ENCODE measurements at places on chromosomes 2 and 18.

DNA sequence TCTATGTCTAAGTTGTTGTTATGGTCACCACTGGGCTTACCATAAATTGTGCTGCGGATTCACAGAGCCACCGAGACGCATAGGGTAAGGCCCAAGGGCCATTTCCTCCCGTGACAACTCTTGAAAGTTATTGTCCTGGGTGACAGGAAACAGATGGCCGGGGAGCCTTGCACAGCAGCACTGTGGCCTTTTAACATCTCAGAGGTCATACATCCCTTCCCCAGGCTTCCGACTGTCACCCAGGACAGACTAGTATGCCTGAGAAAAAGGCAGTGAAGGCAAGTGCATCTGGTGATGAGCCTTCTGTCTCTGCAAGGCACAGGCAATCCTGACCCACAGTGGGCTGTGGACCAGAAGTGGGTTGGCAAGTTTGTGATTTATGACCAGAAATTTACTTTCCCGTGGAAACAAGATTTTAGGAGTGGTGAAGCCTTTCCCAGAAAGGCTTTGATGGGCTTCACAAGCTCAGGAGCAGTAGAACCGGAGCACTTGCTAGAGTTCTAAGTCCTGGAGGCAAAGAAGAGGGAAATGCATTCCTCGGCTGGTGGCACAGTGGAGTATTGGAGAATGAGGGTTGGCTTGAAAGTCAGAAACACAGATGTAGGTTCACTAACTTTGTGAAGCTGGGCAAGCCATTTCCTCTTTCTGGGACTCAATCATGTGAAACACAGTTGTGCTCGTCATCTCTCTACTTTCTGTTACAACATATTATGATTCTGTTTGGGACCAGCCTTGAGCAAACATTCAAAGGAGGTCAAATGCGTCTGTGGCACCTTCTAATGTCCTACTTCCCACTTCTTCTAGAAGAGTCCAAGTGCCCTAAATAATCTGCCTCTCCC lies 2.0 kb upstream of the CAPN14 start:
- ATAC-seq = peak; percentile 53

DNA sequence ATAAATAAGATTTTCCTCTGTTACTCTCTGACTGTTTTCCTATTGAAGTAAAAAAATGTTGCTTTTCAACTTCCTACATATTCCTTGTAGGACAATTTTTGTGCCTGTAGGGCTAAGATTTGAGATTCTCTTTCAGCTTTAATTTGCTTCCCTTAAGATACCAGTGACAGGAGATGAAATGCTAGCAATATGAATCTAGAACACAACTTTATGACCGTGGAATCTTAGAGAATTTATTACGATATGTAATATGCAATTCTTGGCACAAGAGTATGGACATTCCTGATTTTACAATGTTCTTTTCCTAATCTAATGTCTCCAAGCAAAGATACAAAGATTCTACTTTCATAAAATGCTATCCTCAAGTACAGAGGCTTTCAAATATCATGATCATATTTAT lies 180.9 kb downstream of the KCNE4 start:
- no peak for ATAC-seq

- no peak for ATAC-seq
Measured at GRCh38 chr2:11288431-11288830, 56.0 kb downstream of the ROCK2 start.

DNA sequence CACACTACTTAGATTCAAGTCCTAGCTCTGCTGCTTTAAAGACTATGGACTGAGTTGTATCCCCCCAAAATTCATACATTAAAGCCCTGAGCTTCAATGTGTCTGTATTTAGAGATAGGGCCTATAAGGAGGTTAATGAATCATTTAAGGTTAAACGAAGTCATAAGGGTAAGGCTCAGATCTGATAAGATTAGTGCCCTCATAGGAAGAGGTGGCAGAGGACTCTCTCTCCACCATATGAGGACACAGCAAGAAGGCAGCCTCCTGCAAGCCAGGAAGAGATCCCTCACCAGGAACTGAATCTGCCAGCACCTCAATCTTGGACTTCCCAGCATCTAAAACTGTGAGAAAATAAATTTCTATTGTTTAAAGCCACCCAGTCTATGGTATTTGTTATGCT lies 3.1 kb upstream of the CYTIP start:
- no peak for ATAC-seq
